GOT3 (cell line): ENCODE measurements at places on chromosomes 3 and 15.
A peak's percentile ranks its signal among the peaks of the same experiment; 100 is the strongest.

GRCh38 chr3:147775411-147775810 lies 366.2 kb downstream of the ZIC1 start:
- no peak for DNase-seq

GRCh38 chr15:91281947-91282346 lies 181.9 kb downstream of the SV2B start:
- DNase-seq: no peak

DNA sequence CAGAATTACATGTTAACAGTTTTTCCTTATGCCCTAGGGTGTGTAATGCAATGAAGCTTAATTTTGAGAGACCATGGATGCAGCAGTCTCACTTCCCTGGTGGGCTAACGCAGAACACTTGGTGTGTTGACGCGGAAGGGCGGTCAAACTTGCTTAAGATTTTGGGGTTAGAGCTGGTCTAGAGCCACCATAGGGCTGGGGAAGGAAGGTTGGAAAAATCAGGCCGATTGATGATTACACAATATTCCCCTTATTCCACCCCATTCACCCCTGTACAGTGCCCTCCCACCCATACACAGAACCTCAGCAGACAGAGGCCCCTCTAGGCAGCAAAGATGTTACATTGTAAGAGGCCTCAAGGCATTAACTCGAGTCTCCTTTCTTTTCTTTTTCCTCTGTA lies 24.3 kb downstream of the VGLL4 start:
- DNase-seq: no peak

DNA sequence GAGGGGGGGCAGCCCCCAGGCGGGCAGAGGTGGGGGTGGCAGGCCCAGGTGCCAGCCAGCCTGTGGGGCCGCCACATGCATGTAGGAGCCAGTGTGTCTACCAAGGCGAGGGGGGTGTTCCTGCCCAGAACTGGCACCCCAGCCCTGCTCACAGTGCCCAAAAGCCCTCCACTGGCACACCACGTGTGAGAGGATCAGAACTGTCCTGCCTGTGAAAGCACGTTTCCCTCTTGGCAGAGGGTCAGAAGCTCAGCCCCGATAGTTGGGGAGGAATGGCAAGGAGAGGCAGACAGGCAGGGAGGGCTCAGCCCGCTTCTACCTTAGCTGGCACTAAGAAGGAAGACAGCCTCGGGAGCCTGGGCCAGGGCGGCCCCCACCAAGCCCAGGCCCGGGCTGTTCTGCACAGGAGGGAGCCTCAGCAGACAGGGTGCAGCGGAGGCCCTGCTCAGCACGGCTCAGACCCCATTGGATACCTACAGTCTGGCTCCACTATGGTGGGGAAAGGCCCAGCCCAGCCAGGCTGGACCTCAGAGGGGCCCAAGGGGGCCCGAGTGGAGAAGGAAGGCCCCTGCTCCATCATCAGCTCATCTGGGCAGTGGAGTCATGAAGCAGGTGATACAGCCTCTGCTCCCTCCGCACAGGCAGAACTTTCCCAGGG lies 84.8 kb upstream of the LINGO1 start:
- DNase-seq: no peak

DNA sequence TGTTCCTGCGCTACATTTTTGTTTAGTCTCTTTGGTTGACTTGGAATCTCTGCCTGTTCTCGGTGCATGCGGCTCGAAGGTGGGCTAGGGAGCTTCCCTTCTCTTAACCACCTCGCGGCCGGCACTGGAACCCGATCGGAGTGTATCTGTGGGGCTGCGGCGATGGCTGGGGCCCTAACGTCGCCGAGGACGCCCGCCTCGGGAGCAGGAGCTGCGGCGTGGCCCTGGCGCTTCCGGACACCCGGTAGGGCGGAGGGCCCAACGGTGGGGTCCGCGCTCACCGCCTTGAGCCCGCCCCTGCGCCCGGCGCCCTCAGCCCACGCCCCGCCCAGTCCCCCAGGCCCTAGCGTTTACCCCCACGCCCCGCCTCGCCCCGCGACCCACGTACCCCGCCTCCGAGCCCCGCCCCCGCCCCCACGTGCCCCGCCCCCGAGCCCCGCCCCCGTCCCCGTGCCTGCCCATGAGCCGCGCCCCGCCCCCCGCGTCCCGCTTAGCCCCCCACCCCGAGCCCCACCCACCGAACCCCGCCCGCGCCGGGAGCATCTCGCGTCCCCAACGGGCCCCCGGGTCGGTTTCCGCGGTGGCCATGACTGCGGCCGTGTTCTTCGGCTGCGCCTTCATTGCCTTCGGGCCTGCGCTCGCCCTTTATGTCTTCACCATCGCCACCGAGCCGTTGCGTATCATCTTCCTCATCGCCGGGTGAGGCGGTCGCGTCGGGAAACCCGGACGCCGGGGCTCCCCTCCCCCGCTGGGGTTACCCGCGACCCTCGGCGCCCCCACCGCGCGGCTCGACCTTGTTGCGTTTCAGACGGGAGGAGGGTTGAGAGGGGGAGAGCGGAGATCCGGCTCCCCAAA lies at the start of gene APH1B:
APH1B (plus strand) TSS at position 568 of the 855 bp plus-strand sequence; CDS start at position 587, 19 bp downstream.
- DNase-seq: peak; percentile 27

- peak; percentile 60 for DNase-seq
Measured at GRCh38 chr15:88897456-88898194, 2.3 kb upstream of the HAPLN3 start.

GRCh38 chr15:69299943-69300588 lies 1.4 kb downstream of the PAQR5 start:
- no peak for DNase-seq

DNA sequence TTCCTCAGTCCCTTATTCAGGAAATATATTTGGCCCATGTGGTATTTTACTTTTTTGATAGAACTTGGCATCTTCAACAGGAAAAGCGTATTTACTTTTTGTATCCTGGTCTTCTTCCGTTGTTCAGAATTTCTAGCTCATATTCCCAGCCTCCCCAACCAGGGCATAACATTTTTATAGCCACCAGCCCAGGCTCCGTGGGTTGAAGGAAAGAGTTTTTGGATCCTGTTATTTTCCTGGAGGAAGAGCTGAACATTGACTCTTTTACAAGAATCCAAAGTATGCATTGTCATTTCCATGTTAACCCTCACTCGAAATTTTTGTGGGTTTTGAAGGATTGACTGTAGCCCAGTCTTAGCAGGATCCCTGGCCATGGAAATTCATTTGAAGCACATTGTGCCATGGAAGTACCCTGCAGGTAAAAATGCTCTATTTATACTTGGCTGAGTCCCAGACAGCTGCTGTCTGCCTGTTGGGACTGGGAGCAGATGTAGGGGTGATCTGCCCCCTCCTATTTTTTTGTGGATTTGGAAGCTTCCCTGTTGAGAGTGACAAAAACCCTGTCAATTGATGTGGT lies 98.8 kb downstream of the AKAP13 start:
- DNase-seq: no peak

GRCh38 chr3:185979721-185980121 lies 41.9 kb upstream of the TRA2B start:
- DNase-seq: no peak

DNA sequence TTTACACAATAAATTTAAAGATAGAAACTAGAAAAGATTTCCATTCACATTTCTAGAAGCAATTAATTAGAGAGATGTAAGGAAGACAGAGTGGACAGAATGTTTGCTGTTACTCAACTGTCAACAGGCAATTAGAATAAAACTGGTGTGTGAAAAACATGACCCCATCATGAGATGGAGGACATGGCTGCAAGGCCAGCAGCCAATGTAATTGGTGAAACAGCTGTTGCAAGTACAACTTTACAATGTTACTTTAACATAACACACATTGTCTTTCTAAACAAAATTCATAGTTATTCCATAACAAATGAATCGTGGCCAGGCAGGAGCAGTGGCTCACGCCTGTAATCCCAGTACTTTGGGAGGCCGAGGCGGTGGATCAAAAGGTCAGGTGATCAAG lies 28.6 kb upstream of the STAG1 start:
- DNase-seq: no peak

- DNase-seq: no peak
Measured at GRCh38 chr3:183028416-183028815, 48.1 kb upstream of the DCUN1D1 start.

DNA sequence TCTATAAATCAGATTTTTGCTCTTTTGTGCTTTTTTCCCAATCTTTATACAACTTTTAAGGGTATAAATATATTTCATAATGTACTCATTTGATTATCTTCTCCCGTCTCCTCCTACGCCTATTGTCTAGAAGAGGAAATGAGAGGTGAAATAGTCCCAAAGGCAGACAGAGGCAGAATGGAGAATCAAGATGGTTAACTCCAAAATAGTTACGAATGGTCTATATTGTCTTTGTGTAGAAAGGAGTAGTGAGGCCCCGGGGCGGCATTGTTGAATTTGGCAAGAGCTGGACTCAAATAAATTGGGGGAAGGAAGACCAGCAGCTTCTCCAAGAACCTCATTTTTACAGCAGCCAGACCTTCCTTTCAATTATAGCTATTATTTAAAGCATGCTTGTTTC lies 23.9 kb downstream of the ITPR1 start:
- no peak for DNase-seq

DNA sequence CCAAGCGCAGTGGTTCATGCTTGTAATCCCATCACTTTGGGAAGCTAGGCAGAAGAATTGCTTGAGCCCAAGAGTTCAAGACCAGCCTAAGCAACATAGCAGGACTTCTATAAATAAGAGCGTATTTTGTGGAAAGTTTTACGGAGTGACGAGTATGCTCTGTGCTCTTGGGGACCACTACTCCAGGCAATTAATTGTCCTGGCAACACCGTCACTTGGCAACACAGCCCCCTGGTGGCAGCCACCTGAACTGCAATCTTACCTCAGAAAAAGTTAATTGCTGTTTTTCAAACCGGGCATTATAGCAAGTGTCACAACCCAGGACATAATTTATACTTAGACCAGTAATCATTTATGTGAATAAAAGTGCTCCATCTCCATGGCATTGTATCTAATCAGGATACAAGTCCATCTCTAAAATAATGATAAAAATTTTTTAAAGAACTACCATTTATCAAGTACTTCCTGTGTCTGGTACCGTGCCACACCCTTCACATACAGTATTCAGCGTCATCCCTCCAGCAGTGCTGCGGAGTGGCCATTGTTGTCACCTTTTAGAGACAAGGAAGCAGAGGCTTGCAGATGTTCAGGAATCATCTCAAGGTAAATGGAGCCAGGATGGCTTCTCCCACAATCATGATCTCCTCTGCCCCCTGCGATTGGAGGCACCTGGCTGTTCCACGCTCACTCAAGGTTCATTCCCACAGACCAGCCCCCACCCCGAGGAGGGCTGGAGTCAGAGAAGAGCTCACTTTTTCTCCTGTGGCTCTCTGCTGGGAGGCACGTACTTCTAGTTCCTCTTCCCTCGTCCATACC lies 34.5 kb downstream of the PLA2G4D start:
- DNase-seq: no peak

DNA sequence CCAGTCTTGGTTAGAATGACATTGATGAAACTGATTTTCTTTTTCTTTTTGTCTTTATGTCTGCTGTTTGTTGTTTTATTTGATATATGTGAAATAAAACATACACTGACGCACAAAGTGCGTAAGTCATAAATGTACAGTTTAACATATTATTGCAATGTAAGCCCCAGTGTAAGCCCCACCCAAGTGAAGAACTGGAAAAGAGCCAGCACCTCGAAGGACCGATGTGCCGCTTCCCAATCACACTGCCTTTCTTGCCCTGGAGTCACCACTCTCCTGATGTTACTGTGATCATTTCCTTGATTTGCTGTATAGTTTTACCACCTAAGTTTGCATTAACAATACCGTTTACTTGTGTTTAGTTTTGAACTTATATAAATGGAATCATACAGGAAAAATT lies 128.4 kb upstream of the LPP start:
- DNase-seq: no peak

- no peak for DNase-seq
Measured at GRCh38 chr3:217099-217813, 20.7 kb downstream of the CHL1 start.

DNA sequence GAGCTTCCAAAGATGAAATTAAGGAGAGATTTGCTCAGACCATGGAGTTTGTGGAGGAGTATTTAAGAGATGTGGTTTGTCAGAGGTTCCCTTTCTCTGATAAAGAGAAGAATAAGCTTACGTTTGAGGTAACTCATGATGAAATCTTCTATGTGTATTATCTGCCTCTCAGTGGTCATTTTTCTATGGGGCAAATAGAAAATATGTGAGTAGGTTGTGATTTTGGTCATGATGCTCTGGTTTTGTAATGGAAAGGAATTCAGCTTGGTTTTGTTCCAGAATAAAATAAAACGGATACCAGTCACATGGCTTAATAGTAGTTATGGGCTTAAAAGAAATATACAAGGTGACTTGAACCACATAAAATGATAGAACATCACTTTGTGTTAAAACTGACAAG lies 181.1 kb downstream of the ITPR1 start:
- no peak for DNase-seq

DNA sequence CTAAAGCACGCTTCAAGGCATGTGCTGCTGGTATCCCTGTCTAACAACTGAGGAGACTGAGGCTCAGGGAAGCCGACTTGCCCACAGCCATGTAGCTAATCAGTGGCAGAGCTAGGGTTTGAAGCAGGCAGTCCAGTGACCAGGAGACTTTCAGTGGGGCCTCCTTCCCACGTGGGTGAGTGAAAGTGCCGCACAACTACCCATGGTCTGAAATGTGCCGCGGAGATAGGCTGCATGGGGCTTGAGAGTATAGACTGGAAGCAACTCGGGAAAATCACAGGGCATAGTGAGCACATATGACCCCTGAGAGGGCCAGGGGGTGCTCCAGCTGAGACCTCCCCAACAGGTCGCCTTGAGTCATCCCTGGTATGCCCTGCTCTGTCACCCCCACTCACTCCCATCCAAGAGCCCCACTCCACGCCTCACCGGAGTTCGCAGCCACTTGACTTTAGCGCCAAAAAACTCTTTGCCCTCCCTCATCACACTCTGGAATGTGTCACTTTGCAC lies 19.1 kb downstream of the FAM174B start:
- DNase-seq: no peak

GRCh38 chr15:85154061-85154460 lies 172.4 kb downstream of the PDE8A start:
- no peak for DNase-seq

DNA sequence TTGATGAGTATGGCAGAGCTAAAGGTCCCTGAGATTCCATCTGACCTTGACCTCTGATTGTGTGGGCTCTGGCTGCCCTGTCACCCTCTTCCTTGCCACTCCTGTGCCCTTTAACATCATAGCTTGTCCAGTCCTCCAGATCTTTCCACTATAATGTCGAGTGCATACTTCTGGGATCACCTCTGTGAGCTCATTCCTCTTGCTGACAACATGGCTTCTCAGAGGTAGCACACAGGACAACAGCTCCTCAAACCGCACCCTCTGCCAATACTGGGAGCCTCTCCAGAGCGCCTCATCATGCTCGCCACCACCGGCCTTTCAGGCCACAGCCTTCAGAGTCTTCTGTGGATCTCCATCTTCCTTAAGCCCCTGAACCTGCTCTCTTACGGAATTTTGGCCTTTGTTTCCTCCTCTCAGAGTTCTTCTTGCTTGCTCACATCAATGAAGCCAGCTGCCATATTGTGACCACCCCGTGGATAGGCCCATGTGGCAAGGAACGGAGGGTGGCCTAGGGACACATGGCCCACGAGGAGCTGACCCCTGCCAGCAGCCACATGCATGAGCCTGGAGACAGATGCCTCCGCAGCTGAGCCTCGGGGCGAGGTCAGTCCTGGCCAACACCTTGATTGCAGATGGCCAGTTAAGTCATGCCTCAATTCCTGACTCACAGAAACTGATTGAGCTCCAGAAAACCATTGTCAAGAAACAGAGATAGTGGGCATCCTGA lies 31.1 kb downstream of the PLA2G4D start:
- DNase-seq: no peak

GRCh38 chr3:97360804-97361203 lies 403.8 kb upstream of the ARL6 start:
- DNase-seq: no peak

- DNase-seq: no peak
Measured at GRCh38 chr3:189727898-189728297, 96.7 kb downstream of the TP63 start.
